ENCODE measurements at places on chromosomes 5 and 9.

DNA sequence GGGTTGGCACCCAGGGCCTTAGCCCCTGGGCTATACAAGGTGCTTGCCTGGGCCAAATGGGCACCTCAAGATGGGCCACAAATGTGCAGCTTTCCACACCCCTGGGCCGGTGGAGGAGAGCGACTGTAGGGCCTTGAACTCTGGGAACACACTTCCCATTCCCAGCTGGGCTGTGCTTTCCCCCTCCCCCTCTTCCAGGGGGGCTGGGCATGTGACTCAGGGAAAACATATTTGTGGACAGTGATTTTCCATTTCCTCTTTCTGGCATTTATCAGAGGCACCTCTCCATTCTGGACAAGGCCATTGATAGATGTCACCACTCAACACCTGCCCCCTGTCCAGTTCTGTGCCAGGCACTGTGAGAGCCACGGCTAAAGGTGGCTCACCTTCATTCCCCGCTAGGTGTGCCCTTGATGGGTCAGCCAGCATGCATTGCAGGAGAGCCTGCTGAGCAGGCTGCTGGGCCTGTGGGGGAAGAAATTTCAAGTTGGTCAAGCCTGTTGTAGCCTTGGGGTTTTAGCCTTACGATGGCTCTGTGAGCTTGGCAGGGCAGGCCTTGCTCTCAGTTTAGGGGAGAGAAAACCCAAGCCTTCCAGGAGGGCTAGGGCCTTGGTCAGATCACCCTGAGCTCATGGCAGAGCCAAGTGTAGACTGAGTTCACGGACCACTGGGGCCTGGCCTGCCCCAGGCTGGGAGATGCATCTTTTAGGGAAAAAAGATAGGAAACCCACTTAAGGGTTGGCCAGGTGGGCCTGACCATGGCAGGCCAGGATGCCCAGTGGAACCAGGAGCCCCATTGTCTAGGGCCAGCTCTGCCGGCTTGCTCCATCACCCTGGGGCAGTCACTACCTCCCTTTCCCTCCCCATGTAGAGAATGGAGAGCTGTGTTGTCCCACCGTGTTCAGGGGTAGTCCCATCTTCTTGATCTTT is 113.9 kb downstream of the DAB2IP start:
- DNase-seq, result no peak

- DNase-seq, result no peak
Observed at GRCh38 chr5:153222936-153223335, 267.5 kb upstream of the GRIA1 start.

GRCh38 chr5:123422433-123423277 is 548 bp downstream of the CEP120 start:
- DNase-seq, result peak; percentile 27

DNA sequence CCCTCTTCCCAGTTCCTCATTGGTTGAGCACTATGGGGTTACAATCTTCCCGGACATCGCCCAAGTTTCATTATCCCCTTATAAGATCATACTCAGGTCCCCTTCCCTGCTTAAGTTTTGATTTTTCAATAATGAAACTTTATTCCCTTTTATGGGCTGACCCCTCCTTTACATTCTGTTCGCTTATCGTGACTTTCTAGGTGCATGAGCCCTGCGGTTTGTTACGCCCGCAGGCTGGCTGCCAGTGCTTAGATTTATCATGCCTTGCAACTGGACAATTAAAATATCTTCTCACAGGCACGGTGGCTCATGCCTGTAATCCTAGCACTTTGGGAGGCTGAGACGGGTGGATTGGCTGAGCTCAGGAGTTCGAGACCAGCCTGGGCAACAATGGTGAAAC is 127.9 kb upstream of the FER start:
- DNase-seq, result no peak

GRCh38 chr5:15741591-15741990 is 241.6 kb downstream of the FBXL7 start:
- DNase-seq, result no peak

- DNase-seq, result peak; percentile 34
Observed at GRCh38 chr5:175821790-175822211, 49.6 kb upstream of the CPLX2 start.

DNA sequence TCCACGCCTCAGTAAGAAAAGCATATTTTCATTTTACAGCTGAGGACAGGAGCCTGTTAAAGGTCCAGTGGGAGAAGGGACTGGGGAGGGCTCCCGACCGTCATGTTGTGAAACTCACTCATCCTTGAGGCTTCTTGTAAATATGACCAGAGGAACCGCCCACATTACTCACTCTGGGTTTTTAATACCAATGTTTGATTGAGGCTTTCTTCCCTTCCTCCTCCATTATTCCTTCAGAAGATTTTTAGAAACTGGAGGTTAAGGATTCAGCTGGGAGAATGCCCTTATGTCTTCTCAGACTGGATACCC is 61.4 kb upstream of the GLRX start:
- DNase-seq, result no peak

- DNase-seq, result no peak
Observed at GRCh38 chr9:8351436-8351835, 551.9 kb upstream of the DMAC1 start.

GRCh38 chr9:4080921-4081895 is 218.7 kb downstream of the GLIS3 start:
- DNase-seq, result no peak

DNA sequence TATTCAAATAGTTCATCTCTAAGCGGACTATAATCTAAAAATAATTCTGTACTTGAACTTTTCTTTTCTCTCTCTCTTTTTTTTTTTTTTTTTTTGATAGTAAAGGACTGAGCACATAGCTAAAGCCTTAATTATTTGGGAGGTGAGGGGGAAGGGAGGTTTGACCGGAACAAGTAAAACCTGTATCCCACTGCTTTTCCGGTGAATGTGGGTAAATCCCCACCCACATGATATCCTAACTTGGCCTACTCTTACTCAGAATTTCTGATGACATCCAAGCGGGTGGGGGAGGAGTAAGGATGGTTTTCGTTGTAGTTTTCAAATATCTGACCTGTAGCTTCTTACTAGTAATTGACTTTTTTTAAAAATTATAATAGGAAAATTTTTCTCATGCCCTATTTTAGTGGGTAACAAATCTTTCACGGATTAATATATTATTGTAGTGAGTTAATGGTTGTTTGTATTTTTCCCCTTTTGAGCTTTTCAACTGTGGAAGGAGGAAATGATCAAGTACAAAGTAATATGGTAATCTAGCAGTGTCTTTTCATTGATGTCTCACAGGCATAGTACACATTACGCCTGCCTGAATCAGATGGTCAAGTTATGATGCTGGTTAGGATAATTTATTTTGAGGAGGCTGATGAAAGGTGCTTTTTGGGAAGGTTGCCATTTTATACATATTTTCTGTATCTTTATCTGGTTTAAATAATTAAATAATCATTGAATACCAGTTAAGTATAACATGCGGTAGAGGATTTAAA is 2.2 kb upstream of the ELL2 start:
- no peak for DNase-seq

GRCh38 chr5:93583768-93584595 is 960 bp downstream of the NR2F1 start:
- DNase-seq, result no peak

- peak; percentile 15 for DNase-seq
Observed at GRCh38 chr5:110752953-110753352, 14.1 kb downstream of the SLC25A46 start.

DNA sequence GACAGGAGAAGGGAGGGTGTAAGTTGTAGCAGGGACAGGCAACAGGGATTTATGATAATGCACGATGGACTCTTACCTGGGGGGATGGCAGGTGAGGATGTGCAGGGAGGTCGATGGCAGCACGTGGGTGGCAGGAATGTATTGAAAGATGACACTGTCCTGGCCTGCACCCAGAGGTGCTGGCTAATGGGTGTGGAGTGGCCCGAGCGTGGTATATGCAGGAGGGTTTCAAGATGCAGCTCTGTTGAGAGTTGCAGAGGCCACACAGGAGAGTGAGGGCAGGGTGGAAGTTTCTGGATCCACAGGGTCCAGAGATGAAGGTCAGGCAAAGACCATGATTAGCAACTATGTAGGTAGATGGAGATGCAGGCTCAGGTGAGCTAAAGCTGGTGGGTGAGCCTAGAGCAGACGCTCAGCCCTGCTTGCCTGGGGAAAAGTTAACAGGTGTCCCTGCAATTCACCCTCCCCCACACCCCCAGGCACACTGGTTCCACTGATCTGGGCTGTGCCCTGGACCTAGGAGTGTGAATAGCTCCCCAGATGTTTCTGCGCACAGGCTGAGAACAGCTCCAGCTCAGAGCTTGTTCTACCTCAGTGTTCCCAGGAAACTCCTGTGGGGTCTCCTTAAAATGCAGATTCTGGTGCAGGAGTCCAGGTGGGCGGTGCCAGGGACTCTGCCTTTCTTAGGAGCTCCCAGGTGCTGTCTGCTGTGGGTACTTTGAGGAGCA is 21.5 kb upstream of the S1PR3 start:
- DNase-seq, result no peak

DNA sequence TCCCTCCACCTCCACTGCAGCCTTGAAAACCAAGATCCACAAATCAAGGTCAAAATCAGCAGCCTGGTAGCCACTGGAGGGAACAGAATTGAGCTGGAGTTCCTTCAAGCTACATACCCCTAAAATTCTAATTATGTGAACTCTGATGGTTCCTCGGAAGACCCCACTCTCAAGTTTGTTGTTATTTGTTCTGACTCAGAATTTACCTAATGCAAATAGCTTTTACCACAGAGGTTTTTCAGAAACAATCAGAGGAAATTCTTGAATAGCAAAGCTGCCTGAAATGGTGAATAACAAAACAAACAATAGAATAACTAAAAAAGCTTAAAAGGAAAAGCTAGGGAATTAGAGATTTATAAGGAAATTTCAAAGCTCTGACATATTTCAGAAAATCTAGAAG is 220.0 kb downstream of the CDH18 start:
- DNase-seq, result no peak

DNA sequence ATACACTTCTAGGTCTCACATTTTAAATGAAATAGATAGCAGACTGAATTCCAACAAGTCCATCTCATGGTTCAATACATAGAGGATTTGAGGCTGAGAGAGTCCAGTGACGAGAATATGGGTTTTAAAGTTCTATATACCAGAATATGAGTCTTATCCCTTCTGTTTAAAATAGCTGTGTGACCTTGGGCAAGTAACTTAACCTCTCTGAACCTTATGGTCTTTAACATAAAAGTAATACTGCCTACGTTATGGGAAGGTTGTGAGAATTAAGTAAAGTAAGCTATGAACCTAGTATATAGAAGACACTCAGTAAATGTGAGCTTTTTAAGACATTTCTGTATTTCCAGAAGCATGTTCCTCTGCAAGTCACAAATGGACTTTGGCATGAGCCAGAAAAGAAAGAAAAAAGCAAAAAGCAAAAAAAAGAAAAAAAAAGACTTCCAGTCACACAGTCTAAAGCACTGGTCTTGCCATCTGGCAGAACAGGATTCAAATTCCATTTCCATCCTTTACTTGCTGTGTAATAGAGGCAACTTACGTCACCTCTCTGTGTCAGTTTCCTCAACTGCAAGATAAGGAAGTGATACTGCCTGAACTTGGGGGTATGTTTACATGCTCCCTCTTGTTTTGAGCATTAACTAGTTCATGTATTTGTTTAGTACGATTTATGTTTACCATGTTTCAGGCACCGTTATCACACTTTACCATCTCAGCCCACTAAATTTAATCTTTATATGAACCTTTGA is 248.2 kb downstream of the TRIM32 start:
- DNase-seq, result no peak

DNA sequence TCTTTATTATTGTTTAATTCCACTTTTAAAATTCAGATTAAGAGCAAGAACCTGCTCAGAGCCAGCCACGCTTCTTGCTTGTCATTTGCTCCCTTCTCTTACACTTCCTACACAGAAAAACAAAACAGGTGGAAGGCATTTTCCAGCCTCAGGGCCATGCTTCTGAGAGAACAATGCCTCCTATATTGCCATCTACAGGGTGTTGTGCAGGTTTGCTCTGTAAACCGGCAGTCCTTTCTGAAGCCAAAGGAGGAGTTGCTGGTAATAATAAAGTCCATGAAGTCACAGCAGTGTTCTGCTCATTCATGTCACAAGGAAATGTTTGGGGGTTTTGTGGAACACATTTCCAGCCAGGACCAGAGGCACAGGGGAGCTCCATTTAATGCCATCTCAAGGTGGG is 16.1 kb upstream of the PRLR start:
- no peak for DNase-seq

DNA sequence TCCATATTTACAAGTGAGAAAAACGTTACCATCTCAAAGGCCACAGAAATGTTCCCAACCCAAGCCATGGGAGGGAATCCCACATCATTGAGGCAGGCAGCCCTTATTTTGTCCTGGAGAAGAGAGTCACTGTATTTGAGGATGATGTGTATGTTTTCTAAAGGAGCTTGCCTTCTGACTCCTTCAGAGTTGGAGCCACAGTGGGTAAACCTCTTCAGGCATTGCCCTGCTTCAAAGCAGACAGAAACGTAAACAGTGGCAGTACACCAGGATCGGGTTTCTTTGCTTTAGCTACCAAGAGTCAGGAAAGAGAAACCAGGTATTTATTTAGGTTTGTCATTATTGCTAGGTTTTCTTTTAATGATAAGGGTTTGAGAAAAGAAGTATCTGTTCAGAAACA is 45.7 kb downstream of the MUSK start:
- no peak for DNase-seq

DNA sequence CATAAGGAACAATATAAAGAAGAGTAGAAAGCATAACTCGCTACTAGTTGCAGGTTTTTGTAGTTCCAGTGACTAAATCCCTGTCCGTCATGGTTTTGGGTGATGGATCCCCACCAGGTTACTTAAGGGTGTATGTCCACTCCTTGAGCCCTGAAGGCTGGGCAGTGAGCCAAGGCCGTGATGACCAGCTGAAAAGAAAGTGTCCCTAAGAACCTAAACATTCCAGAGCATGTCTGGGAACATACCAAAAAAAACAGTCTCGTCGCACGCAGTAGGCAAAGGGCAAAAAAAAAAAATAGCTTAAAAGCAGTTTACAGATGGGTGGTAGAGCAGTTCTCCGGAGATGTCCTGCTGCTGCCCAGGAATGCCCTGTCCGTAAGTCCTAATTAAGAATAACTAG is 21.4 kb upstream of the SNAPC3 start:
- DNase-seq, result no peak

DNA sequence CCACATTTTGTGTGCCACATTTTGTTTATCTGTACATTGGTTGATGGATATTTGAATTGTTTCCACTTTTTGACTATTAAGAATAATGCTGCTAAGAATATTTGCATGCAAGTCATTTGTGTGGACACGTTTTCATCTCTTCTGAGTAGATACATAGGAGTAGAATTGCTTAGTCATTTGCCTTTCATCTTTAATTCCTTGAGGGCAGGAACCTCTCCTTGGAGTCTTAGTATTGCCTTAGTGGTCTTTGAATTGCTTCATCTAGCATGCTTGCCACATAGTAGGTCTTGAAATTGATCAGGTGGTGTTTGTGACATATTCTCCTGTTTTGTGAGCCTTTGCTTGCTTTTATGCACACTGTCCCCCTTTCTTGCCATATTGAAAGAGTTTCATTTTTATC is 128.5 kb downstream of the NR3C1 start:
- no peak for DNase-seq

GRCh38 chr5:102211165-102211564 is 84.9 kb downstream of the SLCO4C1 start:
- no peak for DNase-seq

- DNase-seq, result no peak
Observed at GRCh38 chr5:1437876-1438559, 7.2 kb downstream of the SLC6A3 start.

- DNase-seq, result no peak
Observed at GRCh38 chr9:38361473-38361850, 31.0 kb upstream of the ALDH1B1 start.

- no peak for DNase-seq
Observed at GRCh38 chr9:115202960-115203751, 85.2 kb upstream of the TNC start.
